ENCODE measurements at places on chromosomes 6 and 20.
A peak's percentile ranks its signal among the peaks of the same experiment; 100 is the strongest.

DNA sequence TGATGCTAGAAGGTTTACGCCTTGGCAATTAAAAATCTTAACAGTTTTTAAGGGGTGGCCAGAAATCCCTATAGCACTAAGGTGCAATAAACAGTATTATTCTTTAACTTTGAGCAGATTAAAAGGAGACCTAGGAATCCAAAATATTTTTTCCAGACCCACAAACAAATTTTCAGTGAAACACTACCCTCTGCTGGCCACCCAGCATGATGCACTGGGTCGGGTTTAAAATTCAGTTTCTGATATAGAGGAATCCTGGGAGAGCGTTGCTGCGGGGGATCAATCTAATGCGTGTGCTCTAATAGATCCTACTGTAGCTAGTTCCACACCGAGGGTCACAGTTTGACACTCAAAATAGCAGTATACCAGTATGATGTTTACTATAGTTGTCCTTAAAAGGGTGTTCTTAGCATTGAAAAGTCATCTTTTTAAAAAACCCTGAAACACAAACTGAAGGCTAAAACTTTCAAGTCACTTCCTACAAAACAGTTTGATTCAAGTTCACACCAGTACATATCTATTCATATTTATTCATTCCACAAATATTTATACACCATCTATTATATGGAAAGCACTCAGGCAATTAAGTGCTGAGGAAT is 10.2 kb downstream of the UBE3D start:
- peak; percentile 81 for DNase-seq

DNA sequence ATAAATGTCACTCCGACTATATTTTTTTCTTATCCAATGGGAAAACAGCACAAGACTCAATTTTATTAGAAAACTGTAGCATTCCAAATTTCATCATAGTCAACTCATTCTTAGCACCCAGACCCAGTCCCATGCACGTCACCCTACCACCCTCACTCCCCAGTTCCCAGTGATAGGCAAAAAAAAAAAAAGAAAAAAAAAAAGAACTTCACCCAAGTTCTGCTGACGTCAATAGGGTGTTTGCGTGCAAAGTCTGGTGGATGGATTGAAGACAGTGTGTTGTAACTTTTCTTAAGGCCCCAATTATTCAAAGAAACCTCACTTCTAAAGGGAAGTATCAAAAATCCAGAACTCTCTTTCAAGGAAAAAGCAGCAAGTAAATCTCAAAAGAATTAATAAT is 213.9 kb upstream of the PRDM1 start:
- no peak for DNase-seq

- DNase-seq: peak; percentile 26
These were observed 220.0 kb downstream of the ANKRD60 start for GRCh38 chr20:58008413-58008812.

- no peak for DNase-seq
These were observed 33.4 kb downstream of the MRPL14 start for GRCh38 chr6:44093750-44094402.

DNA sequence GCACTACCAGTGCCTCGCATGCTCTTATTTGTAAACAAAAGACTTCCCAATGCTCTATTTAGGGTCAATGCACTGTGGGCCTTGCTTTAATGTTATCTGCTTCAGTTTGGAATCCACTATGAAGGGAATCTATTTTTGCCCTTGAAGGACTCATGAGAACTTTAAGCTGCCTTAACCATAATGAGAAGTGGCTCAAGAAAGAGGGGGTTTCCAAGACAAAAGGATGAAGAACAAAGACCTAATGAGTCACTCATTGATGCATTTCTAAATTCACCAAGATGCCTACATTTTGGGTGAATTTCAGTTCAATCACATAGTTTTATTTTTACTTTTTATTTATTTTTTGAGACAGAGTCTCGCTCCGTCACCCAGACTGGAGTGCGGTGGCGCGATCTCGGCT is 228.2 kb downstream of the LY86 start:
- no peak for DNase-seq

GRCh38 chr20:50110141-50111047 is 2.6 kb downstream of the UBE2V1 start:
- no peak for DNase-seq

- no peak for DNase-seq
These were observed 187.0 kb downstream of the PDE7B start for GRCh38 chr6:136038531-136038930.

DNA sequence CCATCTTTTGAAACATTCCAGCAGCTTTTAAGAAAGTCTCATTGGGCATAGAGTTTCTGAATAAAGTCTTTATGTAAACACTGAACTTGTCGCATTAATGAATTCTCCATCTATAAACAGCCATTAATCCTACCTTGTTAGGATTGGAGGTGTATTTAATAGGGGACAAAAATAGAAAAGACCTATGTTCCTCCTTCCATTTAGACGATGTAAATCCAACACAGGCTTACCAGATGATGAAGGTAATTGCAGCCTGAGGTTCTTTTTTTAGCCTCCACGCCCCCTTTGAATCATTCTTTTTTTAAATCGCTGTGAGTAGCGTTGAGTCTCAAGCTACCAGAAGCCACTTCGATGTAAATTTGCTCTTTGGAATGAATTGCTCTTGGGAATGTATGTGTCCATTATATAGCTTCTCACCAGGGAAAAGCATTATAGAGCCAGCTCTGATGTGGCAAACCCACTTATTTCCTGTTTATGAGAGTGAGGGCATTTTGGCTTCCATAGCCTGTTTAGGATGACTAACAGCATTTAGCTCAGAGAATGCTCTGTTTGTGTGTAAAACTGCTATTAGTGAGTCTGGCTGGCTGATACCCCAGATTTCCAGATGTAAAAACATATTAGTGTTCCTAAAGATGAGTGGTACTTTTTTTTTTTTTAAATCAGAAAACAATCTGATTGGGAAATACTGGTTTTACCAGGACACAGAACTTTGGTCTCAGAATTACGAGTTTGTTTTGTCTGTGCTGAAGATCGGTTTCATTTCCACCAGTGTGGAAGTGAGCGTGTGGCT is 74.9 kb upstream of the CLDN20 start:
- no peak for DNase-seq

GRCh38 chr6:22208026-22208425 is 88.8 kb downstream of the PRL start:
- DNase-seq: no peak

- no peak for DNase-seq
These were observed 6.7 kb upstream of the PDSS2 start for GRCh38 chr6:107466062-107466461.

- no peak for DNase-seq
These were observed 14.5 kb downstream of the CDK19 start for GRCh38 chr6:110800839-110801196.

- peak; percentile 84 for DNase-seq
These were observed at the start of gene SYNGAP1 for GRCh38 chr6:33419580-33420490. SYNGAP1 (plus strand) TSS chr6:33420065; CDS start chr6:33420265, 200 bp downstream.

DNA sequence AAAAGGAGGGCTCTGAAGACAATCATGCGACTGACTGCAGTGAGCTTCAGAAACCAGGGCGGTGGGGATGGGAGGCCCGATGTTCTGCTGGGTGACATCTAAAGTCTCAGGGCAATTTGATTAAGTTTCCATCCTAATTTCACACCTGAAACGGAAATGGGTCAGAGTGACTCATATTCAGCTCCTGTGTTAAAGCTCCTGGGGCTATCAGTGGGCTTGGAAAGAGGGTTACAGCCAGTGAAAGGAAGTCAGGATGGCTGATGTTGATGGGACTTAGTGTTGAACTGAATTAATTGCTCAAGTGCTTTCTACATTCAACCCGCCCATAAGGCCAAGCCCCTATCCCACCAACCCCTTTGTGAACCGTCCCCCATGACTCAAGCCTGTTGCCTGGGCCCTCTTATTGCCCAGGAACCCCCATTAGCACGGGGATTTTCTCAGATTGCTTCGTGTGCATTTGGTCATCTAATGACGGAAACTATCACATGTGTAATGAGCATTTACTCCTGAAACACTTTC is 47.1 kb upstream of the TBC1D7 start:
- no peak for DNase-seq

DNA sequence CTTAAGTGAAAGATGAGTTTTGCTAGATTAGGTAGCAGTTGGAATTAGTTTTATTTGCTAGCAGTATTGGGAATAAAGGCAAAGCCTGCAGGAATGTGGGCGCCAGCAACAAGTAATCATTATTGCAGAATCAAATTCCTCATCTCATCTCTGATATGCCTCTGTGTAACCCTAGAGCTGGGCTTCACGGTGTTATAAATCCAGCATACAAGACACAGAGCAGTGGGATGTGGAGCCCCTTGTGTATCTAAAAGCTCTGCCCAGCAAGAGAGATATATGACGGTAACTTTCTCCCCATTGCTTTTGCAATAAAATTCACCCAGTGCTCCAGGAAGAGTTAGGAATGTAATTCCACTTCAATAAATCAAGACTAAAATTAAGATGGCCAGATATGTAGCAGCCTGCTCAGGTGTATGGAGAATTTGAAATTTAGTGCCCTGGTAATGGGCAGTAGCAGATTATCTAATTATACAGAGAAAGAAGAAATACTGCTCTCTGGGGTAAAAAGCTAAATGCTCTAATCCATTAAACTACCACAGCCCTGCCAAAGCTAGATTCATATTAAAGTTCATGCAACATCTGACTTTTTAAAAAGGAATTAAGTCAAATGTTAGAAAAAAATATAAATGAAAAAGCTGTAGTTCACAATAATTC is 5.6 kb upstream of the BLOC1S5 start:
- no peak for DNase-seq

GRCh38 chr6:6610031-6610591 is 21.6 kb downstream of the LY86 start:
- DNase-seq: no peak

DNA sequence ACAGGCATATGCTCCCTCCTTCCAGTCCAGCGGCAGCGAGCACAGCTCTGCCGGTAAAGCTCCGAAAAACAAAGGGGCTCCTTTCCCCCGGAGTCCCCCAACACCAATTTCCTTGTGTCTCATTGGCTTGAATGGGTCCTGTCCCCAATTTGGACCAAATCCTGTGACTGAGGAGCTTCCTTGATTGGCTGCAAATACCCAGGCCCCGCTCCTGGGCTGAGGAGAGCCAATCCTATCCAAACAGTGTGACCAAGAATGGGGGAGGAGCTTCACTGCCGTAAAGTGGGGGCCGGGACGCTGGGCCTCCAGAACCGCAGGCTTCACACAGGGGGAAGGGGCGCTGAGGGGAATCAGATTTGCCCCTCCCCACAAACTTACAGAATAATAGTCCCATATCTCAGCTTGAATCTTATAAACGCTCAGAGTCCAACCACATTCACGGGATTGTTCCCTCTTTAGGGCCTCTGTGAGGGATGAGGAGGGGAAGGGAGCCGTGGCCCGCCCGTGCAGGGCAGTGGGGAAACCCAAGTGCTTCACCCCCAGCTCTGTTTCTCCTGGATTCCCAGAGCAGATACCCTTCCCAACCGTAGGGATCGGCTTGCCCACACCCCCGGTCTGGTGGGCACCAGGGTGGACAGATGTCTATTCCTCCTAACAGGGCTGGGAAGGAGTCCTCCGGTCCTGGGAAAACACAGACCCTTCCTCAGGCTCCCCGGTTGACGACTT is 141.0 kb upstream of the MLN start:
- no peak for DNase-seq

DNA sequence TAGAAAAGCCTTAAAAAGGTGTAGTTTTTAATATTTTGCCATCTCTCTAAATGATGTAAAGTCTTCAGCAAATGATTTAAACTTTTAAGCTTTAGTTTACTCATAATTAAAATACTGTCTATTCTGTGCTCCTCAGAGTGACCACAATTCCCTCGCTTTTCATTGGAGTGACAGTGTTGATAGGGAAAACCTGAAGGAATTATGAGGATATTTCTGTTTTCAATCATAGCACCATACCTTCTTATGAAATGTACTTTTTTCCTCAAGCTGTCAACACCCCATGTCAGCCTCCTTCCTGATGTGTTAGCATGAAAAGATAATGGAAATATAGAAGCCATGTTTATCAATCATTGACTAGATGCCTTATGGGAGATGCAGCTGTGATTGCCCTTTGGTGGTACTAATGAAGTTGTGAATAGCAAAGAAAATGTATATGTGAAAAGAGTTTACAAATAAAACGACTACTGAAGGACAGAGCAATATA is 145.4 kb upstream of the EYS start:
- DNase-seq: no peak

GRCh38 chr6:47677381-47678100 is 20.8 kb upstream of the ADGRF4 start:
- no peak for DNase-seq

GRCh38 chr20:56373942-56374341 is 15.2 kb downstream of the FAM210B start:
- no peak for DNase-seq

GRCh38 chr6:166520905-166521834 is 65.3 kb downstream of the RAMACL start:
- DNase-seq: no peak
